Activated T-helper 1 cell treated with Interleukin-2 at 50 U/mL for 16 hours (primary cell): ENCODE measurements at places on chromosomes 3 and 15.

DNA sequence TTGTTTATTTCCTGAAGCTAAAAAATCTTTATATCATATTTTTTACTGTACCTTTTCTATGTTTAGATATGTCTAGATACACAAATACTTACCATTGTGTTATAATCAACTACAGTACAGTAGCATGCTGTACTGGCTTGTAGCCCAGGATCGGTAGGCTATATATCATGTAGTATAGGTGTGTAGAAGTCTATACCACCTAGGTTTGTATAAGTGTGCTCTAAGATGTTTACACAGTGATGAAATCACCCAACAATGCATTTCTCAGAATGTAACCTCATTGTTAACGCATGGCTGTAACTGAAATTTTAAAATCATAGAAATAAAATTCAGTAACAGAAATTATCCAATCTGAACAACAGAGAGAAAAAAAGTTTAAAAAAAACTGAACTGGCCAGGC lies 43.2 kb downstream of the EIF3J start:
- DNase-seq = no peak

DNA sequence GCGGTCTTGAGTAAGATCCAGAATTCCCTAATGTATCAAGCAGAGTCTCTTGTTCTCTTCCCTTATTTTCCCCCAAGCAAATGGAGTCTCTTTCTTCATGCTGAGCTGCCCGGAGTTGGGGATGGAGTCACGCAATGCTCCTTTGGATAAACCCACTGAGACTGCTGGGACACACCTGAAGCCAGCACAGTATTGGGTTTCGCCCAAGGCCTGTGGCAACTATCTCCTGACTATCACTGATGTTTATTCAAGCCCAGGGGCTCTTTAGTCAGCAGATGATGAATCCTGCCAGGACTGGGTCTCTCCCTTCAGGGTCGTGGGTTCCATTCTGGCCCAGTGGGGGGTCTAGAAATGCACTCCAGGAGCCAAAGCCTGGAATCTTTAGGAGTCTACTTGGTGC lies 11.3 kb downstream of the USF3 start:
- no peak for DNase-seq

DNA sequence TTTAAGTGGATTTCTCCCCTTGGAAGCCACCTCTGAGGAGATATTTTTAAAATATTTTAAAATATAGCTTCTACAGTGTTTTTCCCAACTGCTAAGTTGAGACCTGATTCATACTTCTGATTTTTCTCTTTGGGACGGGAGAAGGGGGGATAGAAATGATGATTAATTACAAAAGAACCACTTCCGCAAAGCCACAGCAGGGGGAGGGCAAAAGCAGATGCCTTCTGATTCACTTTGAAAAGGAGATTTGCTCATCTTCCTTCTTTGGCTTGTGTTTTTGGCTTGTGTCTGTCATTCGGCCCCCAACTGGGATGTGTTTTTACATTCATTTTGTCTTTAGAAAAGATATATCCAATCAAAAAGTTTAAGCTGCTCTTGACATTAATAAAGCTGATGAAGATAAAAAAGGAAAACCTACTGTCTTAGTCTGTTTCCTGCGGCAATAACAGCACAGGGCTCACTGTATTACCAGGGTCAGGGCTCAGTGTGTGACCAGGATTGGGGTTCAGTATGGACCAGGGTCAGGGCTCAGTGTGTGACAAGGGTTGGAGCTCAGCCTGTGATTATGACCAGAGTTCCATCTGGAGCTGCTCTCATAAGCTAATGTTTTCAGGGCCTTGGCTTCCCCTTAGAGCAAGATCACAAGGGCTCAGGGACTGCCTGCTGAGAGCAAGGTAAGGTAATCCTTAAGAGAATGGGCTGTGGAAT lies 223.2 kb downstream of the MTHFS start:
- DNase-seq = no peak

- DNase-seq = no peak
Measured at GRCh38 chr3:140768941-140769340, 91.1 kb downstream of the TRIM42 start.

DNA sequence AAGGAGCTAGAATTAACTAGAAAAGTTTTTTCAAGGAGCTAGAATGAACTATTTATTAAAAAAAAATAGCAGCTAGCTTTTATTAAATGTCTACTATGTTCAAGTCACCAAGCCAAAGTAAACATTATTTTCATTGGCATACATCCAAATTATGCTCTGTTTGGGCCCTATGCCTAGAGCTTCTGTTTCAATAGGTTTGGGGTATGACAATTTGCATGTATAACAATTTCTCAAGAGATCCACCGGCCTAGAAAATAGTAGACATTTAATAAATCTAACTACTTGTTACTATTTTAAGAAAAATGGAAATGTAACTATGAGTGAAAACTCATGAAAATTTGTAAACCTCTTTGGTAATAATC lies 8.0 kb downstream of the GABRR3 start:
- no peak for DNase-seq

DNA sequence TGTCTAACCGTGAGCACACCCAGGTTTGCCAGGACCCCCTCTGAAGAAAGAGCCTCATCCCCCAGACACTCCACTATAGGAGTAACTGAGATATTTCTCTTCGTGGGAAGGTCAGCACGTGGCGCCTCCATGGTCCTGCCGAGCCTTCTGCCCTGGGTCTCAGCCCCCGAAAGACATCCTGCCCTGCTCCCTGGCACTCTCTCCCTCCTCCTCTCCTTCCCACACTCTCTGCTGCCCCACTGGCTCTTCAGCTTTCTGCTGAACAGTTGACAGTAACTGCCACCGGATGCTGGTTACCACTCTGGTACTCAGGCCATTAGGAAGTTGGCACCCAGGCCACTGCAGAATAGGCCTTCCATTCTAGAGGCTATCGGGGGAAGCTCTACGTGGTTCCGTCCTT lies 185.2 kb downstream of the UACA start:
- DNase-seq = no peak
